NCI-H1417 treated with DMSO at 0.1 percent for 48 hours (cell line): ENCODE measurements at places on chromosomes 12 and 14.

DNA sequence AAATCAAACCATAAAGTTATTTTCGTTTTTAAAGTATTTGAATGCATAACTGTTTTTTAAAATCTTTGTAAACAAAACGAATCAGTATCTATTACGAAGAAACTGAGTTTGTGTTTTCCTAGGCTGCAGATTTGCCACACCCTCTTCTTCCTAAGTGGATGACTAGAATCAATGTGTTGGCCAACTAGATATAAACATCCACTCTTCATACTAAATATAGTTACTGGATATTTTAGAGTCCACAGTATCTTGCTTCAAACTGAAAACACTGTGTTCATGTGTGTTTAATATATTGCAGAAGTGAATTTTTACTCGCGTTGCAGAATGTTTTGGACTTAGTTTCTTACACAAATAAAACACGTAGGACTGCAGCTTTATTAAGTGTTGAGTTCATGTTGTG lies 63.2 kb downstream of the KLHL28 start:
- no peak for DNase-seq

GRCh38 chr12:113152835-113153814 lies 3.6 kb downstream of the CFAP73 start:
- DNase-seq, result peak; percentile 28

DNA sequence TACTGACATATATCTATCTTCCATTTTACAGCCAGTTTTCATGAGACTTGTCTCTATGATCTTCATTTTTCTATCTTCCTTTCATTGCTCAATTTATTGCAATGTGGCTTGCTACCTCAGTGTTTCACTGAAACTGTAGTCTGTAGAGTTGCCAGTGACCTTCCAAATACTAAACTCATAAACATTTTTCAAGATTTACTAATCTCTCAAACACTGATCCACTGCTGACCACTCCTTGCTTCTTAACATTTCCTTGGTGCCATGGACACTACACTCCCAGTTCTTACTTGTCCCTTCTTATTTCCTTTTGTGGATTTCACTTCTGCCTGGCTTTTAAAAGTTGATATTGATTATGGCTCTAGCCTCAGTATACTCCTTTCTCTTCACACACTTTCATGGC lies 95.4 kb upstream of the SLCO1C1 start:
- DNase-seq, result no peak

DNA sequence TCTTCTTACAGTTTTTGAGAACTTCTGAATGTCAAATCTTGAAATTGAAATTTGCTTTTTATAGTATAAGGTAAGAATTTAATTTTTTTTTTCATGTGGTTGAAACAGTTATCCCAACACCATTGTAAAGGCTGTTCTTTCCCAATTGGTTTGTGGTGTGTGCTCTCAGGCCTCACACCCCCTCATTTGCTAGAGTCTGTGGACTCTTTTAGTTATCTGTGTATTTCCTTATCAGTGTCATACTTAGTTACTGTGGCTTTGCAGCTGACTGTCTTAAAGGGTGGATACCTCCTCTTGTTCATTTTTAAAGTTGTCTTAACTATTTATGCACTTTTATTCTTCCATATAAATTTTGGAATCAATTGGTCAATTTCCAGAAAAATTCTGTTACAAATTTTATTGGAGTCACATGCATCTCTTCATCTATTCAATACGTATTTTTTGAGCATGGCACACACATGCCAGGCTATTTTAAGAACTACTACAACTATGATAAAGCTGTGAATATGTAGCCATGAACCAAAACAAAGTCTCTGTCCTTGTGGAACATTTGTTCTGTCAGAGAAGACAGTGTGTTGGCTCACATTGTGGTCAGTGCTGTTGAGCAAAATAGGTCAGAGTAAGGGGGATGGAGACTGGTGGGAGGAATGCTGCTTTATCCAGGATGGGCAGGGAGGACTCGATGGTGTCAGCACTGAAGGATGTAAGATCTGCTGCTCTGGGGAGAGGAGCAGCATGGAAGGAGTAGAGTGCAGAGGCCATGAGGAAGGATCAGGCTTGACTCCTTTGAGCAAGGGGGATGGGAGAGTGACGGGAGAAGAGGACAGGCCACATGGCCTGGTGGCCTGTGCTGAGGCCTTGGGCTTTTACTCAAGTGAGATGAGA lies 24.1 kb downstream of the FGF23 start:
- DNase-seq, result no peak

DNA sequence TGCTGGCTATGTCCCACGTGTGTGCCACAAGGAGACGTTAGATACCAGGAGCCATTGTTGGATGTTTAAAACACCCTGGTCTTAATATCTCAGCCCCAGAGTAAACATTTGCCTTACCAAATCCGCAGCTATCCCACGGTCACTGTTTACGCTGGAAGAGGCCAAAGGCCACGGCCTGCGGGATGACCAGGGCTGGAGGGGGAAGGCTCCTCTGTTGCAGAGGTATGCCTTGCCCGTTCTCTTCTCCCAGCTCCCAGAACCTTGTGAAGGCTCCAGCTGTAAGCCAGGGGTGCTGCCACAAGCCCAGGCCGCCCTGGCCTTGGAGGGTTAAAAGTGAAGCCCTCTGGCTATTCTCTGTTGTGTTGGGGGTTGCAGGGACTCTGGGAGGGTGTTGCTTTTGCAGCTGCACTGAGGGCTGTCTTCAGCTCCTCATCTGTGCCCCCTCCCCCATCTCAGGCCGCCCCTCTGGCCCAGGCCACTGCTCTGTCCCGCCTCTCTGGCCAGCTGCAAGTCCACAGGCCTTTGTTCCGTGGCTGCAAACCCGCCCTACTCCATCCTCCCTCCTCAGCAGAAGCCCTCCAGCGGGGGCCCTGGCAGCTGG lies 2.5 kb downstream of the PLEKHG3 start:
- no peak for DNase-seq

GRCh38 chr12:8628731-8629130 lies 16.1 kb upstream of the AICDA start:
- no peak for DNase-seq

DNA sequence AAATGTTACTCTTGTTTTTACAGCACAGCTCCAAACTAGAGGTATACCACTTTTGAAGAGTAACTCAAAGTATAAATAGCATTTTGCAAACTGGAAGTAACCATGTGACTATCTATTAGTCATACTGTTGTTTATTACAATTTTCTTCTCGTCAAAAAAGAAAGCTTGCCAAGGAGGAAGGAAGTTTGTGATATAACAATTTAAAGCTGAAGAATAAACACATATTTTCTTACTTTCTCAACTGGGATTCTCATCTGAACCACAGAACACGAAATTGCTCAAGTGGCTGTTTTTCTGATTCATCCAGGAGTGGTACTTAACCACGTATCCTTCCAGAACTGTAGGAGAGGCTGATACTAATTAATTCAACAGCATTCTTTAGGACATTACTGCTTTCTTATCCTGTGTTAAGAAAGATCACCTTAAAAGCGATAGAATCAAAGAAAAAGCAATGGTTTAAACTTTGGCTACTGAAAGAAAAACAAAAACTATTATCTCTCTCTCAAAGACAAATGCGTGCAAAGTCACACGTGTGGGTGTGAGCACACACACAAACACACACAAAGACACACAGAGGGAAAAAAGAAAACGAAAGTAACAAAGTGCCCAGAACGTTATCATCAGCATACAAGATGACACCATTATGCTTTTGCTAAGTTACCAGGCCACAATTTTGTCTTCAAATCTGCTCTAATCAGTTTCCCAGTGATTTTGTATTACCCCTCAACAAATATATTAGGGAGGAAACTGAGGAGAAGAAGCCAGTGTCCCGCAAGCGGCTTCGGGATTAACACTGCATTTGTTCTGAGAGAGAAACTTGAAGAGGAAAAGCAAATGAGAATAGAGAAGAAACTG lies at the start of gene CLEC2B:
Gene CLEC2B, minus strand, starts transcription at position 48 of the 855 bp plus-strand sequence.
- DNase-seq, result no peak

- no peak for DNase-seq
Measured at GRCh38 chr12:63093084-63093483, 57.9 kb downstream of the AVPR1A start.

DNA sequence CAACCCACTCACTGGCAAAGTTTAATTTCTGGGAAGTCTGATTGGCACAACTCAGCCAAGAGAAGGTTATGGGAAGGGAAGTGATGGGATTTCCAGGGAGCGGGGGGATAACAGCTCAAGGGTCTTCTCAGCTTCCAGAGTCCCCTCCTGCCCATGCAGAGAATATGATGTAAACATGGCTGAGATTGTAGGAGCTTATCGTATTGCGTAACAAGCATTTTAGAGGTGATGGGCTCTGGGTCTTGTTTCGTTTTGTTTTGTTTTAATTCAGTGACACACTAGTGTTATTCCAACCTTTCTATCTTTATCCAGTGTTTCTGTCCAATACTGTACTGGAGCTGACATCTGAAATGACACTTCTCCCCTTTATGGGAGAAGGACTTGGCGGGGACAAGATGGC lies 762.1 kb upstream of the TMEM132C start:
- DNase-seq, result no peak

- DNase-seq, result no peak
Measured at GRCh38 chr14:56224691-56225681, 106.8 kb downstream of the PELI2 start.

DNA sequence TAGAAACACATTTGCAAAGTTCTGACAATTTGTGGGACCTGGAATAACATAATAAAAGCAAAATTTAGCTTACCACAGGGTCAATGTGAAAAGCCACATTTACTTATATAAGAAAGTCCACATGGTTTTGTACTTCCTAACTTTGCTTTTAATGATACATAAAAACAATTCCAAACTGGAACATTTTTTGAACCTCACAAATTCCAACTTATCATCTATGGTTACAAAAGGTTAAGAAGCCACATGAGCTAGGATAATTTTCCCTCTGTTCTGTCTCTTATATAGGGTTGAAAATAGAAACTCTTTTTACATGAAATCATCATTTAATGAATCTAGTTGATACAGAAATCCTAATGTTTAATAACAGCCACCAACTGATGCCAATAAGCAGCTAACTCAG lies 8.9 kb upstream of the RERG start:
- no peak for DNase-seq

DNA sequence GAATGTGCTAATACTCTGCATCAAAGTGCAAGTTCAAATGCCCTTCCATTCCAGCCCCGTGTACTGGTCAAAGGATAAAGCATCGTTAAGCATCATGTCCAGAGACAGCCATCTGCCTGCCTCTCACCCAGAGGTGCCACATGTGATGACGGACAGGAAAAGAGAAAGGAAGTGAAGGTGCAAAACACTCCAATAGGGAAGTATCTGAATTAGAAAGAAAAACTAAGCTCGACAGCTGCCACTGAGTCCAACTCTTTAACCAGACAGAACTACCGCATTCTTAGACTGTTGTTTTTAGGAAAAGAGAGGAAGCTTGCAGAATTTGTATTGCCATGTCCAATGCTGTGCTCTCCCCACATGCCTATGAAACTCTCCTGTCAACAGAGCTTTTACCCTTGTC lies 465.0 kb upstream of the SOX5 start:
- DNase-seq, result no peak

- DNase-seq, result no peak
Measured at GRCh38 chr12:19129122-19129485, 429 bp upstream of the PLEKHA5 start.

DNA sequence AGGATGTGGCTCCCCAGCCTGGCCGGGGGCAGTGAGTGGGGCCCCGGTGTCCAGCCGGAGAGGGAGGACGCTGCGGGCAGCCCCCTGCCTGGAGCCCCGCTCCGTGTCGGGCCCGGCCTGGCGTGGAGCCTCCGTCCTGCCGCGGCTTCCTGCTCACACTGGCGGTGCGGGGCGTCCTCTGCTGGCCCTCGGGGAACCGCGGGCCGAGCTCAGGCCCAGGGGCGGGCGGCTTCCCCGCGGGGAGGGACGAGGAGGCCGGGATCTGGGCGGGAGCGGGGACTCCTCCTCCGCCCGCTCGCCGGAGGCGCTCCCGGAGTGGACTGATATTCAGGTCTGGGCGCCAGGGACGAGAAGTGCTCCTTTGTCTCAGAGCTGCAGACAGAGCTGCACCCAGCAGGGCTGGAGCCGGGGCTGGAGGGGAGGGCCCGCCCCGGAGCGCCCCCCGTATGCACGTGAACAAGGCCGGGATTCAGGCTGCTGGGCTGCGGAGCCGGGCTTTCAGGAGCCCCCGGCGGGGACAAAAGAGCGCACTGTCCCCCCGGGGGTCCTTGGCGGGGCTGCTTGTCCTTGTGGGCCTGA lies 2.2 kb downstream of the MMP17 start:
- DNase-seq, result no peak

DNA sequence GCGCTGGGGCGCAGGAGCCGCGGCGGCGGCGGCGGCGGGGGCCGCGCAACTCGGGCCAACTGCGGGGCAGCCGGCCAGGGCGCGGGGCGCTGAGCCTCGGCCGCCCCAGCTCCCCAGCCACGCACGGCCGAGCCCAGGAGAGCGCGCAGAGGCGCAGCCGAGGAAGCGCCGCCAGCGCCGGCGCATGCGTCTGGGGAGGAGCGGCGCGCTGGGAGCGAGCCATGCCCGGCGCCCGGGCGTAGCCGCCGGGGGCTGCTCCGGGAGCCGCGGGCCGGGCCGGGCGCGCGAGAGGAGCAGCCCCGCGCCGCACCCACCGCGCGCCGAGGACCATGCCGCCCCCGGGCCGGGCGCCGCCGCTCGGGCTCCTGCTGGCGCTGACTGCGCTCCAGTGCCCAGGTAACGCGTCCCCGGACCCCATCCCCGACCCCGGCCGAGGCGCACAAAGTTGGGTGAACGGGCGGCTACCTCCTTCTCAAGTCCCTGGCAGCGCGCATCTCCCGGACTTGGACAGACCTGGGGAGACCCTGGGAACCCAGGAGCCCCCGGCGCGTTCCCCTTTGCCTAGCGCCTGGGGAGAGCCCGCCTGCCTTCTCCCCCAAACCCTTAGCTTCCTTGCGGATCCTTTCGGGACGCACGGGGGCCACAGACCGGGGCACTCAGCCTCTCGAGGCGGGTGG lies 121.4 kb downstream of the AACS start:
- no peak for DNase-seq

GRCh38 chr12:89731614-89732013 lies 23.0 kb upstream of the ATP2B1 start:
- no peak for DNase-seq

DNA sequence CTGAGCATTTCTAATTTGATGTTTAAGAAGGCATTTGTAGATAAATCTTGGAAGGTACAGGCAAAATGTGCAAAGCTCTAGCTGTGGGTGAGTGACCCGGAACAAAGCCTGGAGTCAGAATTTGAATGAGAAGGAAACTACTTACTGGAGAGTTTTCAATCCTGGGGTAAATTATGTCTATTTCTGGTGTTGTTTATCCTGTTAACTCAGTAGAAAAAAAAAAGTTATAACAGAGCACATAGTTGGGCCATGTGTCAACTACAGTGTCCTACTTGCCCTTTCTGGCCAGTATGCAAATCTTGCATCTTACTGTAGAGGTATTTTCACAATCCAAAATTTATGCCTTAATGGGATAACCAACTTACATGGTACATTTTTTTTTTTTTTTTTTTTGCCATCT lies 182.3 kb downstream of the SYNE2 start:
- no peak for DNase-seq

GRCh38 chr14:44742202-44742601 lies 219.5 kb downstream of the KLHL28 start:
- DNase-seq, result no peak

- no peak for DNase-seq
Measured at GRCh38 chr12:6788972-6789924, at the start of gene CD4. CD4 (plus strand) TSS chr12:6789528; CDS start chr12:6800139, 10,611 bp downstream.

- DNase-seq, result no peak
Measured at GRCh38 chr14:58783792-58784511, 146.2 kb downstream of the DACT1 start.

GRCh38 chr12:124310178-124310577 lies 15.3 kb downstream of the RFLNA start:
- no peak for DNase-seq
